ENCODE measurements at places on chromosomes 5 and 9.

GRCh38 chr9:131521203-131521602 lies 9.9 kb downstream of the UCK1 start:
- DNase-seq: no peak

GRCh38 chr5:80134876-80135275 lies 99.7 kb downstream of the THBS4 start:
- no peak for DNase-seq

DNA sequence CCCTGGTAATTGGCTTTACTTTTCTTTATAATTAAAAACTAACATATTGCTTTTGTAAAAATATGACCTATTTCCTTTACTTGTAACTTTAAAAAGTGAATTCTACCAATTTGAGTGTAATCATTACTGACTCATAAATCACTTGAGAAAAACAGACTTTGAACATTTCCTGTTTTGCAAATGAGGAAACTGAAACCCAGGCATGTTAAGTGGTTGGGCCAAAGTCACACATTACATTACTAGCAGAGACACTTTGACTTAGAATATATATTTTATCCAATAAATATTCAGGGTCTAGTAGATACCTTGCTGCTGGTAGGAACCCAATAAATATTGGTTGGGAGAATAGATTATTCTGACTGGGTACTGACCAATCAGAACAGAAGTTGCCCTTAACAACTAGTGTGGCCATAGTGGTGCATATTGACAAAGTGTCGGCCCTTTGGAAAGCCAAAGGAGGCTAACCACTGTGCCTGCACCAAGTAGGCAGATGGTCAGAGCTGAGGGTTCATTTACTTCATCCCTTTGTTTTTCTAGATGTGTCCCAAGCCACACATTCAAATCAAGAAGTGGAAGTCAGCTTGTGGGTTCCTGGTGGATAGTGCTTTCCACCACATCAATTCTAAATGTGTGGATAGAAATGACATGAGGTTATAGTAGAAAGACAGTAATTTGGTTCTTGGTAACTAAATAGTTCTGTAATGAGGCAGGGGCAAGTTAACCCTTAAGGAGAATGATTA lies 365.1 kb upstream of the RIOK2 start:
- DNase-seq: no peak

DNA sequence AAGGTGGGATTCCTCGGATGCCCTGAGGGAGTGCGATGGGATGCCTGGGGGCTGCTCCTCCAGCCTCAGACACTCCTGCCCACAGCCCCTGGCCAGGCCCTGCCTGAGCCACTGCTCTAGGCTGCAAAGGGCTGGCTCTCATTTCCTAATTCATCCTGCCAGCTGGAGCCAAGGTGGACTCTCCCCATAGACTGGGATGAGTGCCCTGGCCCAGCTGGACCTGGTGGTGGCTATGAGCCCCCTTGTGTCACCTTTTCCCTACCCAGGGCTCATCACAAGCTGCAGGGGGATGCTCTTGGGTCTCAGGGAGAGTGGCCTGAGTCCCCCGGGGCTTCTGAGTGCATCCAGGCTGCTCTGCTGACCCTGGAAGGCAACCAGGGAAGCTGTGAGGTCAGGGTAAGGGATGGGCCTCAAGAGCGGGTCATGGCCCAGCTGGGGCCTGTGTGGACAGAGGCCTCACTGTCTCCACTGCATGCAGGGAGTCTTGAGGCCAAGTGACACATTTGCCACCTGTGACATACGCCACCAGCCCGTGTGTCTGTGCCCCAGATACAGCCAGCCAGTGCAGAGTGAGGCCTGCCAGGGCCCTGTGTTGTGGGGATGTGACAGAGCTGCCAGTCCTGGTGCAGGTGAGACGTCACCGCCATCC lies 102.7 kb upstream of the IER5L start:
- DNase-seq: peak; percentile 11

GRCh38 chr9:8491563-8491962 lies 692.0 kb upstream of the DMAC1 start:
- DNase-seq: no peak

GRCh38 chr5:156093024-156093423 lies 233.9 kb upstream of the SGCD start:
- DNase-seq: no peak

DNA sequence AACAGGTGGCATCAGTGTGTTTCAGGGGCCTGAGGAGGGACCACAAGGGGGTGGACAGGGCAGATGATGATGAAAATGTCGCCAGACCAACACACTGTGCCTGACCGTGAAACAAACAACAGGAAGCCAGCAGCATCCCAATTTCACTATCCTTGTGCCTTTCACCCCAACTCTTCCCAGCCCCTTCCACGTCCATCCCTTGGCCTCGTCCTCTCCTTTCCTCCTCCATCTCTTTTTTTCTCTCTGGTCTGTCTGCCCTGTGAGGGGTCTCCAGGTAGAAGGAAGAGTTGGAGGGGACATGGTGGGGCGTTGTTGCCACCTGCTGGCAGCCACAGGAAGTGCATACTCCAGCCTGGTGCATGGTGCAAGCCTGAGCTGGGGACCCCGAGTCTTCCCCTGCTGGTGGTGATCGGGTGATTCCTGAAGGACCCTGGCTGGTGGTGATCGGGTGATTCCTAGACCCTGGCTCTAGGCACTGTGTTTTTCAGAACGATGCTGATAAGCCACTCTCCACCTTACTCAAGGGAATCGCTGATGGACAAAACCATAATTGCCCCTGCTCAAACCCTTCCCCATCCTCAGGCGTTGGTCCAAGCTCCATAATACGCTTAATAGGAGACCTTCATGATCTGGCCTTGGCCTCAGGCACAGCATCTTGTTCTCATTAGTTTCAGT lies 21.7 kb upstream of the NSD1 start:
- DNase-seq: peak; percentile 61

- no peak for DNase-seq
Measured at GRCh38 chr9:137631345-137632229, 12.8 kb downstream of the EHMT1 start.

- DNase-seq: no peak
Measured at GRCh38 chr5:14816374-14816998, 55.1 kb downstream of the ANKH start.

GRCh38 chr9:104682642-104683041 lies 11.7 kb upstream of the OR13D1 start:
- DNase-seq: no peak

GRCh38 chr9:134835448-134835847 lies 45.2 kb upstream of the FCN2 start:
- DNase-seq: no peak

- peak; percentile 10 for DNase-seq
Measured at GRCh38 chr9:133333566-133333965, 2.4 kb downstream of the SURF6 start.

All from activated B cell treated with CpG ODN at 0.5 μM for 24 hours (primary cell).